ENCODE measurements at places on chromosomes 1 and 21.
A peak's percentile ranks its signal among the peaks of the same experiment; 100 is the strongest.

GRCh38 chr1:221292652-221293051 is 413.4 kb downstream of the HLX start:
- DNase-seq, result no peak

- no peak for DNase-seq
Observed at GRCh38 chr1:202072211-202072765, 50.4 kb upstream of the GPR37L1 start.

DNA sequence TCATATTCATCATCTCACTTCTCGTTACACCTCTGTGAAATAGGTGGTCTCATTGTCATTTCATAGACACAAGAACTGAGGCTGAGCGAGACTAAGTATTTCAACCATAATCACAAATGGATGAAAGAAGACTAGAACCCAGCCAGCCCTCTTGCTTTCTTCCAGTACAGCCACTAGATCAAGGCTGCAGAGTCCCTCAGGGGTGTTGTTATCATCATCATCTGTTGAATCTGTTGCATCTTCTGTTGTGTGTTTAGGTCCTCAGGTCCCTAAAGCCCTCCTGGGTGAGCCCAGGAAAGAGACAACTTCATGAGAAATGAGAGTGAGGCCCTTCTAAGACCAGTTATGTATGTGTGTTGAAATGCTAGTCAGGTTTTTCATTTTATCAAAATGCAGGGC is 86.6 kb upstream of the ZNF326 start:
- no peak for DNase-seq

DNA sequence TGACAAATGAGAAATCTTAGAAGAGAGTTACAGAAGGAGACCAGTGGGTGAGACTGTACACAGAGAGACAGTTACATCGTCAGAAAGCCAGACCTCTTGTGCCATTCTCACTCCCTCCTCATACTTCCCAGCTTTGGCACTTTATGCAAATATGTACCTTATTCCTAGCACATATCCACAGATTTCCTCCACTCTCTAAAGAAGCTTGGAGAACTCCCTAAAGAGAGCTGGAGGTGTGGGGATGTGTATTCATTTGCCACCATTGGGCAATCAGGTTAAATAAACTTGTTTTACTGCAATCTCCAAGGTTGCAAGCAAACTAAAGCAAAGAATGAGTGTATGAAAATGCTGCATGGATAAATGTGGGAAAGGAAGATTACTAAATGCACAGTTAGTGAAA is 380.9 kb upstream of the PRMT6 start:
- no peak for DNase-seq

- no peak for DNase-seq
Observed at GRCh38 chr21:39018730-39019129, 164.5 kb downstream of the PSMG1 start.

DNA sequence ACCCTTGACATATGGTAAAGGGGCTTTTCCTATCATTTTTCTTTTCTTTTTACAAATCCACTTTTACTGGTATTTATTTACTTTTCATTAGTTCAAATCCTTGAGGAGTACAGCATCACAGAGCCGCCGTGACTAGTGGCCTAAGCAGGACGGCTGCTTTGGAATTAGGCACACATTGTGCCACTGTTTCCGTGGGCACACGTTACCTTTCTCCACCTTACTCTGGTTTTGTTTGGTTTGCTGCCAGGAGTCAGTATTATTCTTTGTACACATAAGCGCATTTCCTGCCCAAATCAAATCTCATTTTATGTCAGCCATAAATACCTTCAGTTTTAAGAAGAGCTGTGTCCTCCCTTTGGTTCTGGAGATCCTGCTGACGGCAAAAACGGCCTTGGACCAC is 31.2 kb downstream of the SCCPDH start:
- no peak for DNase-seq

DNA sequence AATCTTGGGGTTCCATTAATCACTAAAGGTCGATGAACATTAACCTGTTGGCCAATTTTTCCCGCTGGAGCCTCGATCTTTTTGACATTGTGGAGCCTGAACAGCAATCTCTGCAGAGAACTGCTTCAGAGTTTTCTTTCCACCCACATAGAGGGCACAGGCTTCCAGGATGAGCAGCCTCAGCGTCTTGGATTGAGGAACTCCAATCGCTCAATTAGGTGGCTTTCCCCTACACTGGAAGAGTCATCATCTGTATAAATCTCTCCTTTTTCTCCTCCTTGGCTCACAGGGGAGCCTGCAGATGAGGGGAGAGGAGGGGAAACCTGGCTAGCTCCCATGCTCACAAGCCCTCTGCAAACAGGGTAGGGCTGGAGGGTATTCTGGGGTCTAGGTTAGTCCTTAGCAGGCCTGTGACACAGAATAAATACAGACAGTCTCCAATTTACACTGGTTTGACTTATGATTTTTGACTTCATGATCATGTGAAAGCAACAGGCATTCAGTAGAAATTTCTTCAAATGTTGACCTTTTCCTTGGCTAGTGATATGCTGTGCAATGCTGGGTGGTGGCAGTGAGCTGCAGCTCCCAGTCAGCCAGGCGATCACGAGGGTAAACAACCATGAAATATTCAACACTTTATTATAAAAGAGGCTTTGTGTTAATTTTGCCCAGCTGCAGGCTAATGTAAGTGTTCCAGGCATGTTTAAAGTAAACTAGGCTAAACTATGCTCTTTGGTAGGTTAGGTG is 80.8 kb downstream of the PGBD5 start:
- no peak for DNase-seq

DNA sequence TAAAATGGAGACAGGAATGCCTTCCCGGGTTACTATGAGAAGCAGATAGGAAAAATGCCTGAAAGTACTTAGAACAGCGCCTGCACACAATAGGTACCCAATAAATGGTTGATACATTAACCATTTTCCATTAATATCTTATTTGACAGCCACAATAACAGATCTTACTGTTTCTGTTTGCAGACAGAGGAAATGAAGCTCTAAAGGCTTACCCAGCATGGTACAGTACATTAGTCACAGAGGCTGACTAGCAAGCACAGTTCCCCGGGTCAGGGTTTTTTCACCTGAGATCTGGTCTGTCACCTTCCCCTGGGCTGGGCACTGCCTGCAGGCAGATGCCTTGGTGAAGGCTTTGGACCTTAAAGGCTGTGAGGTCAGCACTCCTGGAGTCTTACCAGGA is 2.9 kb downstream of the TRIM63 start:
- DNase-seq, result no peak

DNA sequence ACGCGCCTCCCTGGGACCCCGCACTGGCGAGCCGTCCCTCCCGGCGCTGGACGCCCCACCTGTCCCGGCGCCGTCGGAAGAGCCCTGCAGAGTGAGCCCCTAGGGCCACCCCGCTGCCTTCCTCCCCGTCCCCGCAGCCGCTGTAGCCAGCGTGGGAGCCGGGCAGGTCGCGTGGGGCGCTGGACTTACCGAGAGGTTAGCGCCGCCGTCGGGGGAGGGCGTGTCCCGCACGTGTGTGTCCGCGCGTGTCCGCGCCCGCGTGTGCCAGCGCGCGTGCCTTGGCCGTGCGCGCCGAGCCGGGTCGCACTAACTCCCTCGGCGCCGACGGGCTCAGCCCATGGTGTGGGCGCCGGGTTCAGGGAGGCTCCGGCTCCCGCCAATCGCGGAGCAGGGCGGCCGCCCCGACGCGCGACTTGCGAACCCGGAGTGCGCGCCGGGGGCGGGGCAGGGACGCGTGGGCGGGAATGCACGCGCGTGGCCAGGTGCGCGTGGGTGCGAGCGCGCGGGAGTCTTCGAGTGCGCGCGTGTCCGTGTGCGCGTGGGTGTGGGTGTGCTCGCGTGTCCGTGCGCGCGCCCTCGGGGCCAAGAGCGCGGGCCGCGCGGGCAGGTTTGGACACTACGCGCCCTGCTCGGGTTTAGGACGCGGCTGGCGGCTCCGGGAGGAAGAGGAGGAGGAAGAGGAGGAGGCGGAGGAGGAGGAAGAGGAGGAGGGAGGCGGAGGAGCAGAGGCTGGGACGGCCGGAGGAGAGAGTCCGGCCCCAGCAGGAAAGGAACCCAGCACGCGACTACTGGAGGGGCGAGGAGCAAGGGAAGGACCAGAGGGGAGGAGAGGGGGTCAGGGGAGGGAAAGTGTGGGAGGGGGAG is 145.2 kb upstream of the ETS2 start:
- DNase-seq, result no peak

- DNase-seq, result no peak
Observed at GRCh38 chr1:55716610-55717009, 501.4 kb upstream of the USP24 start.

DNA sequence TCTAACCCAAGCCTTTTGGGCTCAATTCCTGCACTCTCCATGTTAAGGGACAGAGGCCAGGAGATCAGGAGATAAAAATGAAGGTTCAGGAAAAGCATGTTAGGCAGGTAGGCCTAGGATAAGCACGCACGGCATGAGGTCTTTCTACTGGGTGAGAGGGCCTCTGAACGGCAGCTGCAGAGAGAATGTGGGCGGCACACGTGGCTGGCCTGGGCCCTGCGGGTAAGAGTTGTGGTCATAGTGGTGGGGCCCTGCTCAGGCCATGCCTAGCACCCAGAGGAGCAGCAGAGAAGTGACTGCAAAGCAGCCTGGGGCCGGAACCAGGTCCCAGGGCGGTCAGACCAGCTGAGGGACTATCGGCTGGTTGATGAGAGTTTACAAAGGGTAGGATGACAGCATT is 7.5 kb upstream of the FOXO6 start:
- no peak for DNase-seq

DNA sequence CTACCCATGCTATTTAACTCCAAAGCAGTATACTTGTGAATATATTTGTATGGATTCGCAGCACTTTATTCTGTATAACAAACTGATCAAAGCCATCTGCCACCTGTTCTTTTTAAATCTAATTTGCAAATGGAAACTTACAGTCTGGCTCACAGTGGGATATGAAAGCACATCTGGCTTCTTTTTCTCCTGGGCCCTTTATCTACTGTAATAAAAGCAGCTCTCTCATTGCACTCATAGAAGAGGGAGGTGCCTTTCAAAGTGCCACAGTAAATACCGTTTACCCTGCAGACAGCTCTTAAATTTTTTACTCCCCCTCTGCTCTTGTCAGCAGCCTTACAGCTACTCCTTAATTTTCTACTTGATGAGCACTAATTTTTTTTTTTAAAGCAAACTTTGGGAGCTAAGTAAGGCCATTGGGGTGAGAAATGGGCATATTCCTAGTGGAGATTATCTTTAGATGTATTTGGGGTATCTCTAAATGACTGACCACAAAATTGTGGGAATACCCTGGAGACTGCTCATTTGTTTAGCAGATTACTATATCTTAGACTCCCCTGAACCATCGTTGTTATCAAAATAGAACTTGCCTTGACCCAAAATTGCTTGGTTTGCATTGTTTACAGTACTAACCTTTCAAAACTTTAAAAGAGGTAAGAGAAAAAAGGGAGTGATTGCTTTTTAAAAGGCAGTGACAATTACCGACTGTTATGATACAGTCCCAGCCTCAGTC is 110.1 kb downstream of the VPS13D start:
- DNase-seq, result peak; percentile 46

- no peak for DNase-seq
Observed at GRCh38 chr21:36902793-36903192, 63.7 kb downstream of the HLCS start.

DNA sequence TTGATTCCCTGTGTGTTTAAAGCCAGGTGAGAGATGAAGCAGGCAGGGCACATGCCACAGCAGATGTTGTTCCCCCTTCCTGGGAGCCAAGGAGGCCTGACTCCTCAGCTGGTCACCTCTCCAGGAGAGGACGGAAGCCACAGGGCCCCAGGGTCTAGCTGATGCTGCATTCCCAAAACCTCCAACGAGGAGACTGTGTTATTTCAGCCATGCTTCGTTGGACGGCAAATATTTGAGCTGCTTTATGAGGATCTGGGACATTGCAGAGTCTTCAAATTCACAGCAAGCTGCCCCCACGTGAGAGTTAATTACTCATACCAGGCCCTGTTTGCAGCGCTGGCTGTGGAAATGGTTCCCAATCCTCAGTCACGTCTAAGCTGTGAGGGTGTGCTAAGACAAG is 85.3 kb downstream of the CDC7 start:
- DNase-seq, result no peak
